Endodermal cell (in vitro differentiated cells): ENCODE measurements at places on chromosomes 7 and 10.

- no peak overlapping the region for H3K4me3 ChIP-seq
- DNase-seq: peak; percentile 3
- H3K27me3 ChIP-seq: no peaks in the 10 kb centered on the region
- H3K36me3 ChIP-seq: peaks cover 77% of the 10 kb centered on the region
- no peak overlapping the region for H3K27ac ChIP-seq
- no peaks in the 10 kb centered on the region for H3K4me1 ChIP-seq
Observed at GRCh38 chr10:126997801-126998590, 92.8 kb downstream of the DOCK1 start.

DNA sequence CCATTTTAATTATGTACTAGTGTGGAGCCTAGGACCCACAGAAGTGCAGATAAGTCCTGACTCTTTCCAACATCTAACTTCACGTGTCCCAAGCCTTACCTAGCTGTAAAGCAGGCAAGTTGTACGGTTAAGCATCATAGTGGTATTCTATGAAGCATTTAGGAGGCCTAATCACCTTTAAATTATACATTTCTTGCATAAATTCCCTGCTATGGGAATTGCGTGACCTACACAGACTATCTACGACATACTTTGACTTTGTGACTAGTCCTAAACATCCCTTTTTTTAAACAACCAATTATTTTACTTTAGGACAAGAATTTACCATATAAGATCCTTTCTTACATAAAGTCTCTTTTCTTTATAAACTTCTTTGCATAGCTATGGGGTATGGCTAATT lies 37.7 kb upstream of the LRGUK start:
- H3K4me1 ChIP-seq: no peaks in the 10 kb centered on the region
- H3K36me3 ChIP-seq: no peaks in the 10 kb centered on the region
- no peak overlapping the region for H3K27ac ChIP-seq
- DNase-seq: no peak
- H3K27me3 ChIP-seq: no peaks in the 10 kb centered on the region
- peak overlapping the region; percentile 52 for H3K4me3 ChIP-seq

- peak; percentile 36 for DNase-seq
- peak overlapping the region; percentile 8 for H3K27ac ChIP-seq
Observed at GRCh38 chr7:4071370-4072058, 610.6 kb upstream of the FOXK1 start.

GRCh38 chr7:150803161-150803860 lies 2.7 kb downstream of the TMEM176A start:
- no peaks in the 10 kb centered on the region for H3K4me1 ChIP-seq
- no peaks in the 10 kb centered on the region for H3K36me3 ChIP-seq
- no peak overlapping the region for H3K27ac ChIP-seq
- H3K27me3 ChIP-seq: peaks cover 72% of the 10 kb centered on the region
- no peak overlapping the region for H3K4me3 ChIP-seq

GRCh38 chr10:8130973-8131911 lies 76.8 kb downstream of the GATA3 start:
- no peak for DNase-seq
- H3K36me3 ChIP-seq: no peaks in the 10 kb centered on the region
- H3K4me1 ChIP-seq: no peaks in the 10 kb centered on the region
- H3K4me3 ChIP-seq: no peak overlapping the region
- H3K27me3 ChIP-seq: peaks cover 59% of the 10 kb centered on the region

- DNase-seq: no peak
- no peaks in the 10 kb centered on the region for H3K27me3 ChIP-seq
- H3K27ac ChIP-seq: no peak overlapping the region
- H3K36me3 ChIP-seq: no peaks in the 10 kb centered on the region
- H3K4me3 ChIP-seq: peak overlapping the region; percentile 65
Observed at GRCh38 chr10:90813594-90814365, 44.1 kb downstream of the HTR7 start.

GRCh38 chr7:27088002-27088922 lies 7.5 kb downstream of the HOXA1 start:
- H3K36me3 ChIP-seq: no peaks in the 10 kb centered on the region
- no peaks in the 10 kb centered on the region for H3K4me1 ChIP-seq
- no peak overlapping the region for H3K27ac ChIP-seq
- H3K4me3 ChIP-seq: no peak overlapping the region
- DNase-seq: peak; percentile 54

GRCh38 chr10:459743-460142 lies 229.7 kb downstream of the DIP2C start:
- no peak overlapping the region for H3K4me3 ChIP-seq
- H3K27me3 ChIP-seq: no peaks in the 10 kb centered on the region
- H3K36me3 ChIP-seq: no peaks in the 10 kb centered on the region
- DNase-seq: no peak
- H3K27ac ChIP-seq: no peak overlapping the region

GRCh38 chr10:29689001-29689400 lies 54.2 kb upstream of the SVIL start:
- no peak overlapping the region for H3K27ac ChIP-seq
- no peak overlapping the region for H3K4me3 ChIP-seq
